NCI-H345 (cell line): ENCODE measurements at places on chromosomes 11 and 22.

- peak; percentile 53 for DNase-seq
Observed at GRCh38 chr11:63680834-63681320, 423 bp upstream of the RTN3 start.

DNA sequence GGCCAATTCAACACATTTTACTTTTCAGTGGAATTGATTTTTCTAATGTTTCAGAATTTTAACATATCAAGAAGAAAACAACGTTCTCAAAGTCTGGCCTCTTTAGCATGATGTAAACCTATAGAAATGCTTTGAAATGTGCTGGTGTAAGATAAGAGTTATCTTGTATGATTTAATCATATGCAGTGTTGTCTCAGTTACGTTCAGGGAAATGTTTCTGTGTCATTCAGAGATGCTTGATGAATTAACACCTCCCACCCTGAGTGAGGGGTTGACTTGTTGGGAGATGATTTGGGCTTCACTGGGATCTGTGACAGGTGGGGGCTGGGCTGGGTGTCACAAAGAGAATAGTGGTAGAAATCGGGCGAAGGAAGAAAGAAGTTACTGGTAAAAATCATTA, 15.7 kb upstream of the MYO18B start:
- no peak for DNase-seq

DNA sequence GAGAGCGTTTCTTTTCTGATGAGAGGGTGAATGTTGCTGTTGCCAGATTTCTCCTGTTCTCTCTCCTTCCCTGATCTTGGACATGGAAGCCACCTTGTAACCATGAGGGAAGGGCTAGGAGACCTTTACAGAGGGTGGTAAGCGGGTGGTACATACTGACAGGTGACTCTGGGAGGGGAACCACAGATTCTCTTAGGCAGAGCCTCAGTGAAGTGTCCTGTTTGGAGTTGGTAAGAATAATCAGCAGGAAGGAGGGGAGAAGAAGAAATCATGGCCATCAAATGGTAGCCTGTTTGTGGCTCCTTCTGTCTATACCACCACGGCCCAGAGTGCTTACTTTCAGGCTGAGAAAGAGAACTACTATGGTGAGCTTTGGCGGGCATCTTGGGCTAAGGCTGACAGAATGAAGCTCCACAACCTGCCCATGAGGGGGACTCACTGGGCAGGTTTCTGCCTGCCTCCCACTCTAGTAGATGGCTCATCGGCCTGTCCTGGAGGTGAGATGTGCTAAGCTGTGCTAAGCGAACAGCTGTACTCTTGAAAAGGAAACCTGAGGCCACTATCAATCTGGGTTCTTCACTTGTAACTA, 55.3 kb upstream of the CLTCL1 start:
- no peak for DNase-seq

GRCh38 chr22:44671742-44672141, 30.3 kb upstream of the PRR5 start:
- no peak for DNase-seq

- no peak for DNase-seq
Observed at GRCh38 chr22:44196241-44196640, 15.5 kb downstream of the PARVG start.

DNA sequence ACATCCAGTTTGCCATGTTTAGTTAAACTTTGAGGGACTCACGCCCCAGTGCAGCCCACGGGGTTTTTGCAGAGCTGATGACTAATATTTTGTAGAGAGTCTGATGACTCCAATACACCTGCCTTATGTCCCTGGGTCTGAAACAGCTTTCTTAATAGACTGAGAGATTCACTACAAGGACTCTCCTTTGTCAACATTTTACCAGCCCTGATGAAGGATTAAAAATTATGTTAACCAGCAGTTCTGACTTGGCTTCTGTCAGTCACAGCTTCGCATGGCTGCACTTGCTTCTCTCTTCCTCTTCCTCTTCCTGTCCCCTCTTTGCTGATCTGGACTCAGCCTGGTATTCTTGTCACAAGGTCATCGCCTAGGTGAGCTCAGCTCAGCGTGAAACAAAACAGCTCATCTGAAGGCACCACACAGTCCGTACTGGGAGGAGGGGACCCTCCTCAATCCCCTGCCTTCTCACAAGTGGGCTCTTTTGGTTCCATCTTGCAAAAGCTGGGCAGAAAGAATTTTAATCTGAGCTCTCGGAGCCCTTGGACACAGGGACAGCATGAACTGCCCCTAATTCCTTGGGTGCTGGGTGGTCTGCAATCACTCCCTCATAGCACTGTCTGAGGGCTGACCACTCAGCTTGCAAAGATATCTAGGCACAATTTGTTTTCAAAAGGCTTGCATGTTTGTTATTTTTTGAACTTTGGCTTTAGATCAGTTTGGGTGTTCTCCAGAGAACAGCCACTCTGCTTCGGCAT, 38.1 kb upstream of the POU2AF1 start:
- DNase-seq: no peak

GRCh38 chr11:34036456-34036855, 15.1 kb upstream of the CAPRIN1 start:
- DNase-seq: no peak
